ENCODE measurements at places on chromosomes 6 and 20.

DNA sequence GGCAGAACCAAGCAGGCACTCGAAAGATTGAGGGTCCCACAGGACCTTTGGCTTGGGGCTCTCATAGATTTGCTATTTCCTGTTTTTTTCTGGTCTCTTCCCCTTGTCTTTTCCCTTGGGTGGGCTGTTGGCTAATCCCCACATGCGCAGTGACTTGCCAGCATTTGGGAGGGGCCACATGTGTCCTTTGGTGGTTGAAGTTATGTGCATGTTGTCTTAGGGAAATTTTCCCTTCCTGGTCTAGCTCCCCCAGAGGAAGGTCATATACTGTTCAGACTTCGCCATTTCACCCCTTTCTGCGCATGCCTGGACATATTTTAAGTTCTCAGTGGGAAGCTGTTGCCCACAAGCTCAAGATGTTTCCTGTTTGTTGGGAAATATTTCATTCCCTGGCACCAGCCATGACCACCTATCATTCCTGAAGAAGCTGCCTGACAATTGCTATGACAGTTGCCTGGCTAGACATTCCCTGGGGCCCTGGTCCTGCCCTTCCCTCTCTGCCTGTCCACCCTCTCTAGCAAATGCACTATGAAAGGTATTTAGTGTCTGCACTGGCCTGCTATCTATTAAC is 156.2 kb upstream of the THBS2 start:
- DNase-seq: no peak

- DNase-seq: no peak
Observed at GRCh38 chr6:11852061-11852651, 73.6 kb upstream of the ADTRP start.

DNA sequence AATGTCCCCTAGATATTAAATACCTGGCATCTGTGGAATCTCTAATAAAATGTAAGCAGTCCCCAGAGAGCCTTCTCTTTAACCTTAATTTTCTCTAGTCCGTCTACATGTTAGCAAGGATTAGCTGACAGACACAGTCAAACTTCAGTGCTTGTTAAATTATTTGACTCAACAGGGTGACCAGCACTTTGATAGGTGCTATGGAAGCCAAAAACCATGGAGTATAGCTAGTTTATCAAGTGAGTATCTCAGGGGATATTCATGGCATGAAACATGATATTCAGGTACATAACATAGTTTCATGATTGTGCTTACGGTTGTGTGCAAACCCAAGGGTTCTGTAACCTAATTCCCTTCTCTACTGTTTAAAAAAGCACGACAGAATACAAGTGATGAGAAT is 3.9 kb downstream of the RHAG start:
- no peak for DNase-seq

- no peak for DNase-seq
Observed at GRCh38 chr6:22921828-22922227, 352.5 kb downstream of the HDGFL1 start.

GRCh38 chr6:45801471-45802289 is 214.0 kb downstream of the CLIC5 start:
- no peak for DNase-seq

DNA sequence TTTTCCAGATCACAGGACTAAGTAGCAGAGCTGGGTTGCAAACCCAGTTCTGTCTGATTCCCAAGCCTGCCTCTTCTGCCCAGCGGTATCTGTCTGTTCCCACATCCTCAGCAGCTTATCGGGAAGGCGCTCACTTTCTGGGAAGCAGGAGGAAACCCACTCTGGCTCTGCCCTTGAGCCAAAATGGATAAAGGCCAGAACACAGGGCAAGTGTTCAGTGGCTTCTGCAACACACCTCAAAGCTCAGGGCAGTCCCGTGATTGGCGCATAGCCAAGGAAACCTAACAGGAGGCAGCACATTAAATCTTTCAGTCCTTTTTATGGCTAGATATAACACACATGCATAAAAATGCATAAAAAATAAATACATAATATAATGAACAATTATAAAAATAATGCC is 262.2 kb downstream of the NRN1 start:
- DNase-seq: no peak

GRCh38 chr6:50214937-50215336 is 165.2 kb upstream of the DEFB112 start:
- DNase-seq: no peak

DNA sequence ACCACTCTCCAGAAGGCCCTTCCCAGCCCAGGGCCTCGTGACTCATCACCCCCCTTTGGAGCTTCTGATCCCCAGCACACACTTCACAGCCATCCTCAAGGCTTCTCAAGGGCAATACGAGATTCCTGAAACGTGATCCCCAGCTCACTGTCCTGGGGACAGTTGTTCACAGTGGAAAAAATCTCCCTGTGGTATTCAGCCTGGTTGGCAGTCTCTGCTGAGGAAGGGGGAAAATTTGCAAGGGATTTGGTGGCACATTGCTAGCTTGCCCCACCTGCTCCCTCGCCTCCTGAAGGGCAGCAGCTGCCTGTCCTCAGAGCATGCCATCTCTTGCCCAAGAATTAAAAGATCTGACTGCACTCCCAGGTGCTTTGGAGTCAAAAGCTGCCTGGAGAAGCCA is 20.7 kb upstream of the PKHD1 start:
- DNase-seq: no peak

GRCh38 chr20:45098103-45098773 is 2.7 kb downstream of the KCNS1 start:
- no peak for DNase-seq

DNA sequence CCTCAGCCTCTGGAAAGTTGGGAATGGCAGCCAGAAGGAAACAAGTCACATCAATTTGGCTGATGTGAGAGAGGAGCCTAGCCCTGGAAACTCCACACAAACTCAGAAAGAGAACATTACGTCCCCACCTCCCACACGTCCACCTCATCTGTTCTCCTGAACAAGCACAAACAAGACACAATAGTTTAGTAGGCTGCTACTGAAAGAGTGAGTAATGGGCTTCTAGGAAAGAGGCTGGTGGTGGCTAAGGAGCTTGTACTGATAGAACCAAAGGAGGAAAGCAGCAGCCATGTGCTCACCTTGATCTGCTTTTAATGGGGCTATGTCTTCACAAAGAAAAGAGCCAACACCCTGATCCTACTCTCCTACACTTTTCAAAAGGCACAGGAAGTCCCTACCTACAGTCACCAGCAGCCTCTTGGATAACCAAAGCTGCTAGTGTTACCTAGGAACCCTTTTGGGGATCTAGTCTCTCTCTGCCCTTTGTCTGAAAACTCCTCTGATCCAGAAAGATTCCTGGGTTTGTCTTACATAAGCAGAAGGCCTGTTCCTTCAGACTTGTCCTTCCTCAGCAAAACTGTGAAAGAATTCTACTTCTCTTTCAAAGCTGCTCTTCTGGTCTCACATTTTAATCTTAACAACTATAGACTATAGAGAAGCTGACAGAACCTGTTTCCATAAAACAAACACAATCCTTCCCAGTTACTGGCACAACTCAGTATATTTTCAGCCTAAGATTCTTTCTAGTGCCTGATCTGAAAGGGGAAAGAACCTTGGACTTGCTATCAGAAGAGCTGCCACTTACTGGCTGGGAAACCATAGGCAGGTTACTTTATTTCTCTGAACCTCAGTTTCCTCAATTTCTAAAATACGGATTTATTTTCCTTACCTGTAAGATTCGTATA is 3.1 kb downstream of the PLAGL2 start:
- DNase-seq: no peak

DNA sequence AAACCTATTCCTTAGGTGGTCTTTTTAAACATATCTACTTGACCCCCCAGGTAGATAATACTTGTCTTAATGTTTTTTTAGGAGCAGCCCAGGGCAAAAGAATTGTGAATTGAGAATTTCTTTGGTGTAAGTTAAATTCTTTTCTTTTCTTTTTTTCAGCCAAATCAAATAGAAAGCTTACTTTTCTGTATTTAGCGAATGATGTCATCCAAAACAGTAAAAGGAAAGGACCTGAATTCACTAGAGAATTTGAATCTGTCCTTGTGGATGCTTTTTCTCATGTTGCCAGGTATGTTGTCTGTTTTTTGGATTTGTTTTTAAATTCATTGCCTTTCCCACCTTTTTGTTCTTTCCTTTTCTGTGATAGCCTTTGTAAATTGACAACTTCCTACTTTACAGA is 6.7 kb downstream of the RPRD1B start:
- no peak for DNase-seq

DNA sequence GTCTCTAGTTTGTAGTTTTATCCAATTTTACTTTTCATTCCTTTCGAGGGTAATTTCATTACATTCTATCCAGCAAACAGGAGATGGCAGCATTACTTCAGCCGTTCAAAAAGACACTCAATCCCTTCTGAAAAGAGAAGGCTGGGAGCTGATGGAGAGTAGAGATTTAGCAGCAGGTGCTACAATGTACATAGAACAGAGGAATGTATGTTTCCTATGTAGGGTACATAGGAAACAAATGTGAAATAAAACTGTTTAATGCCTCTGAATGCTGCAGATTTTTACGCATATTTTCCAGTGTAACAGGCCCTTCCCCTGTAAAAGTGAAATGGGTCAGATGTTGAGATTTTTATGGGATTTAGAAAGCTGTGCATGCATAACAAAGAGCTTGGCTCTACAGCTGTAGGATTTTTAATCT is 16.0 kb downstream of the RPS12 start:
- no peak for DNase-seq

GRCh38 chr6:56995347-56995902 is 40.5 kb downstream of the BEND6 start:
- no peak for DNase-seq

- DNase-seq: no peak
Observed at GRCh38 chr6:92810913-92811312, 608.4 kb downstream of the EPHA7 start.

- no peak for DNase-seq
Observed at GRCh38 chr6:52893803-52894202, 15.7 kb downstream of the GSTA3 start.

DNA sequence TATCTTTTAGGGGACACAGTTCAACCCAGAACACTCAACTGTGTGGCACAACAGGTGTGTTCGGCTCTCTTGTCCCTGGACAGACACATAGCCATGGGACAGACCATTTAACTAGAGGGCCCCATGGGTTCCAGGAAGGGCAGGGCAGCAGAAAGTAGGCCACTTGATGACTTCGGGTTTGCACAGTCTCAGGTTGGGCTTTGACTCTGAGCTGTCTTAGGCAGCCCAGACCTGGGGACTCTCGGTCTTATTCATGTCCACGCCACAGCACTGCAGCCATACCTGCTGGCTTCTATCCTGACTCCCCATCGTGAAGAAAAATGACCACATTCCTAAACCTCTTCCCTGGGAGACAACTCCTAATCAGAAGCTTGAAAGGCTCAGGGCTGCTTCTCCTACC is 146.1 kb upstream of the AKAP12 start:
- DNase-seq: no peak

GRCh38 chr20:22460231-22460630 is 124.1 kb downstream of the FOXA2 start:
- DNase-seq: no peak

DNA sequence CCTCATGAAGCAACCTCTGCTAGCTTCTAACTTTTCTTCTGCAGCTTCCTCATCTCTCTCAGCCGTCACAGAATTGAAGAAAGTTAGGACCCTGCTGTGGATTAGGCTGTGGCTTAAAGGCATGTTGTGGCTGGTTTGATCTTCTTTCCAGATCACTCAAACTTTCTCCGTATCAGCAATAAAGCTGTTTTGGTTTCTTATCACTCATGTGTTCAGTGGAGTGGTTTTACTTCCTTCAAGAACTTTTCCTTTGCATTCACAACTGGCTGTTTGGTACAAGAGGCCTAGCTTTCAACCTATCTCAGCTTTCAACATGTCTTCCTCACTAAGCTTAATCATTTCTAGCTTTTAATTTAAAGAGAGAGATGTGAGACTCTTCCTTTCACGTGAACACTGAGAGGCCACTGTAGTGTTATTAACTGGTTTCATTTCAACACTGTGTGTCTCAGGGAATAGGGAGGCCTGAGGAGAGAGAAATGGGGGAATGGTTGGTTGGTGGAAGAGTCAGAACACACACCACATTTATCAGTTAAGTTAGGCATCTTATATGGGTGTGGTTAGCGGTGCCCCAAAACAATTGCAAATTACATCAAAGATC is 17.2 kb downstream of the ZSCAN23 start:
- no peak for DNase-seq

GRCh38 chr6:3859878-3860552 is 10.8 kb downstream of the FAM50B start:
- DNase-seq: no peak

DNA sequence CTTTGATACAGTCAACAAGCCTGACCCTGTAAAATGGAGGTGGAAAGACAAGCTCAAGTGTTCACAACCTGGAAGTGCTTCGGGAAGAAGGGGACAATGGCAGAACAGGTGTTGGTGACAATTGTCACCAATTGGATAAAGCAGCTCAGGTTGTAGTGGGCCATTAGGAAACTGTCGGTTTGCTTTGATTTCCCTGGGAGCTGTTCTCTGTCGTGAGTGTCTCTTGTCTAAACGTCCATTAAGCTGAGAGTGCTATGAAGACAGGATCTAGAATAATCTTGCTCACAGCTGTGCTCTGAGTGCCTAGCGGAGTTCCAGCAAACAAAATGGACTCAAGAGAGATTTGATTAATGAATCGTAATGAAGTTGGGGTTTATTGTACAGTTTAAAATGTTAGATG is 15.0 kb downstream of the CCR6 start:
- DNase-seq: no peak

DNA sequence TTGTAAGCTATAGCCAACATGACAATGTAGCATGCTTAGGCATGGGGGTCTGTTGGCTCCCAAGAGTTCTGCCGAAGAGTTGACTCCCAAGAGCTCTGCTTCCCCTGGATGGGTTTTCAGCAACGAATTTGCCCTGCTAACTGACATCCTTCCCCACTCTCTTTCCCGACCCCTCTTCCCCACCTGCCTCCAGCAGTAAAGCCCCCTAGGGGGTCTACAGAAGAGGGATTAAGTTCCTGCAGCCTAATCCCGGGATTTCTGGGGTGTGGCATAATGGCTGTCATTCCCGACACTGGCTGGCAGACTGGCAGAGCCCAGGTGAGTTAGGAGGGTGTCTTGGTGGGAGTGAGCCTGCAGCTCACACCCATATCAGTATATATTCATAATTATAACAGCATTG is 121.0 kb upstream of the ZNF184 start:
- no peak for DNase-seq

GRCh38 chr6:81758221-81758620 is 5.7 kb upstream of the TENT5A start:
- no peak for DNase-seq

DNA sequence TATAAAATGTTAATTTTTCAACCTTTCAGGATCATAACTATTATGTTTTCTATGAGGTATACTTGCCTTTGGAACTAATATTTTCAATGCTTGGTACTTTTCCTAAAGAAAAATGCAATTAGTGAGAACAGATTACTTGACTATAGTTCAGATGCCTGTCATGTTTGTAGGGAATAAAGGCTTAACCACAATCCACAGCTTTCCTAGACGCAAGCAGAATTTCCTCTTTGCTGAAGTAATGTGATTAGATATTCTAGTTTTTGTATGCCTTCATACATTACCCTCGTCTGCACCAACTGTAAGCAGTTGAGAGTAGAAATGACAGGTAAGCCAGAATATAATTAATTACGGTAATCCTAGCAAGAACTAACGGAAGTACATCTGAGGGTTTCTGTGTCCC is 581.4 kb upstream of the MMS22L start:
- DNase-seq: no peak
